ENCODE measurements at places on chromosomes 13 and 19.

- DNase-seq: no peak
Measured at GRCh38 chr13:24624801-24625231, 55.4 kb upstream of the ATP12A start.

DNA sequence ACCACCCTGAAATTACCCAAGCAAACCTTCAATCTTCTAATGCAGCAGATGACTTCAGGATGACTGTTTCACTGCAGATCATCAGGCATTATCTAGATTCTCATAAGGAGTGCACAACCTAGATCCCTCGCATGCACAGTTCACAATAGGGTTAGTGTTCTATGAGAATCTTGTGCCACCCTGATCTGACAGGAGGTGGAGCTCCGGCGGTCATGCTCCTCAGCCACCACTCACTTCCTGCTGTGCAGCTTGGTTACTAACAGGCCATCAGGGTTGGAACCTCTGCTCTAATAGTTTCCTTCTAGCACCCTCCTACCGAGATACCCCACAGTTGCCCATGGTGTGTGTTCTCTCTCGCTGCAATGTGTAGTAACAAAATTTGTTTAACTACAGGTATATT is 442.8 kb downstream of the FGF14 start:
- DNase-seq: no peak

- DNase-seq: peak; percentile 93
Measured at GRCh38 chr19:13839130-13839937, 37.6 kb upstream of the NANOS3 start.

- no peak for DNase-seq
Measured at GRCh38 chr13:86476656-86477055, 677.4 kb upstream of the SLITRK6 start.

DNA sequence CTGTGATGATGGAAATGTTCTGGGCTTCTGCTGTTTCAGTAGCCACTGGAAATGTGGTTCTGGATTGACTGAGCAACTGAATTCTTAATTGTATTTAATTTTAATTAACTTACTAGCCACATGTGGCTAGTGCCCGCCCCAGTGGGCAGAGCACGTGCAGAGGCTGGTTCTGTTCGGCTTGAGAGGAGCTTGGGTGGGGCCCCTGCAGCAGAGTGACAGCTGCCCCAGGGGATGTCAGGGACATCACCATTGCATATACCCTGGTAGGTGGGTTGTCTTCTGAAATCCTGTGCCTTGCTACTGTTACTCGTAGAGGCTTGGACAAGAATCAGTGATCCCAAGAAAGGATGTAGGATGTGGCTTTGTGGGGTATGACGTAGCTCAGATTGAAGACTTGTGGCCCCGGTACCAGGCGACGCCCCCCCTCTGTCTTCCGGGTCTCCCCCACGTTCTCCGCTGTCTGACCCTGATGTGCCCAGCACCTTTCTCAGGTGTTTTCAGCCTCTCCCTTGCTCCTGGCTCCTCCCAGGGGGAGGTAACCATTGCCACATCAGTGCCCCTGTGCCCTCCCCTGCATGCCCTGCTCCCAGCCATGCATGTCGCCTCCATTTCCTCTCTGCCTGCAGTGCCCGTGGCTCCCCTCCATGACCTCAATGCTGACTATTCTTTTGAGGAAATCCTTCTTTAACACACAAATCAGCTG is 102.6 kb upstream of the RNF113B start:
- no peak for DNase-seq

DNA sequence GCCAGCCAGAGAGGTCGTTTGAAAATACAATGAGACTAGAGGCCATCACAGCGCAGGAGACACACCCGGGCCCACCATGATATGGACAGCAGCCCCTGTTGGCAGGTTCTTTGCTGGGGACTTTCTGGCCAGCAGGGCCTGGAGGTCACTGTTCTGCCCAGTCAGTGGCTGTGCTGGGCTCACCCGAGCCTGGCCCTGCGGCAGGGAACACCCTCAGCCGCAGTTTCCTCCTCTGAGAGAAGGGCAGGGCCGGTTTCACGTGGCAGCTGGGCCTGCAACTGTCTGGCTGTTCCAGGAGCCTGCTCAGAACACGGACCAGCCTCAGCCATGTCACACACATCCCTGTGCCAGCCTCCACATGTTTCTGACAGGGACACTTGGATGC is 39.4 kb downstream of the ADPRHL1 start:
- no peak for DNase-seq

- DNase-seq: peak; percentile 46
Measured at GRCh38 chr13:99303863-99304521, 3.2 kb downstream of the GPR183 start.

- DNase-seq: no peak
Measured at GRCh38 chr19:50972795-50973376, 3.5 kb upstream of the KLK6 start.

- no peak for DNase-seq
Measured at GRCh38 chr13:84609716-84610115, 727.4 kb upstream of the SLITRK1 start.

GRCh38 chr19:41194157-41194552 is 1.1 kb downstream of the CYP2S1 start:
- no peak for DNase-seq

DNA sequence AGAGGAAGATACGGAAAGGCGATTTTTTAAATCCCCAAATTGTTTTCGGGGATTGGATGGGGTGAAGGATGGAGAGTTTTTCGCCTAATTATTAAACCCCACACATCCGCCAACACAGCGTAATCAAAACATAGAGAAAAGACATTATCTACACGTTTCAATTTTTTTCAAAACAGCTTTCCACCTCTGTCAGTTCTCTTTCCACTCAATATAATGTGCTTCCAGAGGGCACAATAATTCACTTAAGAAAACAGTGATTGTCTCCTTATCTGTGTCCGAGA is 435 bp upstream of the OBI1 start:
- no peak for DNase-seq

GRCh38 chr13:97780486-97780885 is 173.0 kb upstream of the IPO5 start:
- DNase-seq: no peak

GRCh38 chr13:83906240-83906820 is 24.1 kb upstream of the SLITRK1 start:
- no peak for DNase-seq

GRCh38 chr13:109785892-109786450 is 412 bp downstream of the IRS2 start:
- DNase-seq: no peak

- DNase-seq: no peak
Measured at GRCh38 chr13:36207672-36208071, 6.7 kb downstream of the SOHLH2 start.

DNA sequence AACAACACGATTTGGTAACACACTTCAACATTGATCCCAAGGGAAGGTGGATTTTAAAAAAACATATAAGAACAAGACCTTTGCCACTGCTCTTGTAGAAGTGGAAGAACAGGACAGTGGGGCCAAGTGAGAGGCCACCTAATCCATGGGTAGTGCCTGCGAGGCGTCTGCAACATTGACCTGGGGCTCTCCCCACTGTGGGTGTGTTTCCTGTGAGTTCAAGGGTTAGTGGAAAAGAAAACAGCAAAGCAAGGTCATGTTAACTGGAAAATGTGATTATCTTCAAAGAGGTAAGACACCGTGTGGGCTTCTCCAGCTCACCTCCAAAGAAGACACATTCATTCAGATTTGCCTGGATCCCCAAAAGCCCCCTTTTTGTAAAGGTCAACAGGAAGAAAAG is 327.0 kb downstream of the UQCRFS1 start:
- no peak for DNase-seq

- DNase-seq: no peak
Measured at GRCh38 chr13:34086281-34086680, 268.3 kb downstream of the RFC3 start.

DNA sequence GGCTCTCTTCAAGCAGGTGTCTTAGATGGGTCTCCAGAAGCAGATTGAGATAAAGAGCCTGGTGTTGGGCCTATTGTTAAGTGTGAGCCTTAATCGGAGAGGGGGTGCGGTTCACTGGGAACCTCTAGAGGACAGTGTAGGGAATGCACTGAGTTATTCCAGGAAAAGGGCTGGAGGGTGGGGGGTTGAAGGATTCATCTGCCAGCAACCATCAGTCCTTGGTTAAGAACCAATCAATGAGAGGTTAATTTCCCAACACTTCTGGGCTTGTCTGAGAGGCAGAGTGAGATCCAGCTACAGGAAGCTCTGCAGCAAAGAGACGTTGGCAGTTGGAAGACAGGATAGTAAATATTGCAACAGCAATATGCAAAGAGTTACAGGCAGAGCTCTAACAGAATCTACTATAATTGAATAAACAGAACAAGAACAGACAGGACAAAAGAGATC is 28.7 kb downstream of the CYP4F2 start:
- peak; percentile 18 for DNase-seq

DNA sequence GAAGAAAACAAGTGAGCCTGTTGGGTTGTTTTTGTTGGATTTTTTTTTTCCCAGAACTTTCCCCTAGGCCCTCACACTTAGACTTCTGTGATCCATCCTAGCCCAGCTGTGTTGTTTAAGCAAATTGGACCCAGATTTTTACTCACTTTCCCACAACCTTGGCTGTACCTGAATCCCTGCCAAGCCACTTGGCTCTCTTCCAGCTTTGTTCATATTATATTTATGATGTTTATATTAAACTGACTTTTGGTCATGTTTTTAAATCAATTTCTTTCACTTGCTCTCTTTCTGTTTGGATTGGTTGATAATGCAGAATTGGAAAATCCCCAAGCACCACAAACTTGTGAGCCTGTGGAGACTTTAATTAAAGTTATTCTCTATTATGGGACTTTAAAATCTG is 16.6 kb downstream of the OLFM4 start:
- DNase-seq: no peak

DNA sequence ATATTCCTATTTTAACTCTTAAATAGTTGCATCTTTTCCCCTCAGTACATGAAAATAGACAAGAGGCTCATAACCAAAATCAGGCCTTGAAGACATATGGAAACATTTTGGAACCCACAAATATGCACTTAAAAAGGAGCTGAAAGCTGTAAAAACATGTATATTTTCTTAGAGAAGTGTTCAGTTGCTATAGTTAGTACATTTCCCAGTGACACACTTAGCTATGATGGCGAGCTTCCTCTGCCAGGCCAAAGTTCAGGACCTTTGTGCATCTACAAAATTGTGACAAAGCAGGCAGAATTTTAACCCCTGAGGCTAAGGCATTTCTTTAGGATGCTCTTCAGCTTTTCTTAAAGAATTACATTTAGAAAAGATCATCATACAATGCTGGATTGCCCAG is 54.5 kb downstream of the RCBTB2 start:
- DNase-seq: no peak

- no peak for DNase-seq
Measured at GRCh38 chr13:95315752-95316151, 14.5 kb upstream of the ABCC4 start.

GRCh38 chr13:61696676-61697075 is 281.0 kb upstream of the PCDH20 start:
- no peak for DNase-seq

- no peak for DNase-seq
Measured at GRCh38 chr19:18441804-18442788, 4.2 kb upstream of the ISYNA1 start.

DNA sequence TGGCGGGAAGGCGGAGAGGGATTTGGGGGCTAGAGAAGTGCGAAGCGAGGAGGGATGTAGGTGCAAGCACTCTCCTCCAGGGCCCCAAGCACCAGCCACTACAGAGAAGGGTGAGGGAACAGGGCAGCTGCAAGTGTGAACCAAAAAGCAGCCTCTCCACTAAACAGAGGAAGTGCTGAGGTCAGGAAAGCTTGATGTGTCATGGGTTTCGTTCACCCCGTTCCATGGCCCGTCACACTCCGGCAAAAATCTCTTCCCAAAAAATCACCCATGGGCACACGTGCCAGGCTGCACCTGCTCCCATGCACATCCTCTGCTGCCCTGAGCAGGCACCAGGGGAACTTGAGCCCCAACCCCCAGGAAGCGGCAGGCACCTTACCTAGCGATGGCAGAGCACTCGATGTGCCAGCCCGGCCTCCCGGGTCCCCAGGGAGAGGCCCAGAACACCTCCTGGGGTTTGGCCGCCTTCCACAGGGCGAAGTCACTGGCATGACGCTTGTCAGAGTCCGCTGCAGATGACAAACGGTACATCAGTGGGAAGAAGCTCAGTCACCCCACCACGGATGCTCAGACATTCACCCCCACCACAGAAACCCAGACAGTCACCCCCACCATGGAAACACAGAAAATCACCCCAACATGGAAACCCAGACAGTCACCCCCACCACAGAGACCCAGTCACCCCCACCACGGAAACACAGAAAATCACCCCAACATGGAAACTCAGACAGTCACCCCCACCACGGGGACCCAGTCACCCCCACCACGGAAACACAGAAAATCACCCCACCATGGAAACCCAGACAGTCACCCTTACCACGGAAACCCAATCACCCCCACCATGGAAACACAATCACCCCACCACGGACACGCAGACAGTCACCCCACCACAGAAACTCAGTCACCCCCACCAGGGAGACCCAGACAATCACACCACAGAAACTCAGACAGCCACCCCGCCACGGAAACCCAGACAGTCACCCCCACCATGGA is 29.0 kb downstream of the CARS2 start:
- DNase-seq: no peak

- no peak for DNase-seq
Measured at GRCh38 chr19:43498233-43498842, 6.2 kb downstream of the PHLDB3 start.

GRCh38 chr19:54532528-54532927 is 29.9 kb downstream of the LAIR2 start:
- no peak for DNase-seq

DNA sequence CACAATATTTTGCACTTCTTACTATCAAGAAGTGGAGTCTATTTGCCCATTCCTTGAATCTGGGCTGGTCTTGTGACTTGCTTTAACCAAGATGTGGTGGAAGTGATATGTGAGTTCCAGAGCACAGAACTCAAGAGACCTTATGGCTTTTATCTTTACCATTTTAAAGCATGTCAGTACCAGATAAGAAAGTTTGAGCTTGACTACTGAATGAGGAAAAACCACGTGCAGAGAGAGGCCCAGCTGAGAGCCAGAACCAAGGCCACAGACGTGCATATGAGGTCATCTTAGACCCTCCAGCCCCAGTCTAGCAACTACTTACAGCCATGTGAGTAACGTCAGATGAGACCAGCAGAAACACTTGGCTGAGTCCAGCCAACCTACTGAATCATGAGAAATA is 6.3 kb upstream of the CDK8 start:
- DNase-seq: no peak

- DNase-seq: no peak
Measured at GRCh38 chr19:2827840-2828489, 8.3 kb downstream of the ZNF554 start.

DNA sequence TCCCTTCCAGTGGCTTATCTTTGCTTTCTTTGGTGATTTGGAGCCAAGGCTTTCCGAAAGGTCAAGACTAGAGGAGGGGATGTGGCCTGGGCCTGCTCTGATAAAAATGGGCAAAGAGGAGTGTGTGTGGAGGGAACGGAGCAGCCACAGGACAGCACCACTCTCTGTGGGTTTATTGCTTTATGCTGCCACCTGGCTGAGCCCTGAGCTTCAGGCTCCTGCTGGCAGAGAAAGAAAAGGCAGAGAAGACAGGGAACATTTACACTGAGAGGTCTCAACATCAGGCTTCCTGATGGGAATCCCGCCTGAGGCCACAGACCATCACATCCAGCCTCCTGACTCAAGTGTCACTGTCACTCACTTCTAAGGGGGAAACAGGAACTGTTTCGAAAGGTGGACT is 9.2 kb upstream of the GSX1 start:
- DNase-seq: no peak

- no peak for DNase-seq
Measured at GRCh38 chr19:1172353-1173158, 1.5 kb downstream of the SBNO2 start.

GRCh38 chr19:49987159-49987698 is 26.3 kb upstream of the SIGLEC11 start:
- peak; percentile 64 for DNase-seq

GRCh38 chr19:40542202-40542859 is 34.3 kb upstream of the SHKBP1 start:
- no peak for DNase-seq
